ENCODE measurements at places on chromosomes 6 and 20.

DNA sequence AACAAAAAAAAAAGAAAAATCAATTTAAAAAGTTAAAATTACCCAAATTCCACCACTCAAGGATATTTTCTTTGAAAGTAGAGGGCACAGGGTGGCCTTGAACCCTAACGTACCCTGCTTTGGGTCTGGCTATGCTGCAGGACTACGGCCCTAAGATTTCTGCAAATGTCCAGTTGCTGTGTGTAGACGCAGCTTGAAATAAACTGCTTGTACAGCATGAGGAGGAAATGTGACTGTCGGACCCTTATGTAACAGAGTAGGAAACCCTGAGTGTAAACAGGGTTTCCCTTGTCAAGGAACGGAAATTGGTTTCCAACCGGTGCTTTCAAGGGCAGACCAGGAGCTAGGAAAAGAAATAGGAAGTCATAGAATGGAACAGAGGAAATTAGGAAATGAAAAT, 60.7 kb upstream of the SHLD1 start:
- H3K4me3 ChIP-seq, result no peak overlapping the region
- no peak overlapping the region for H3K27ac ChIP-seq
- H3K27me3 ChIP-seq, result no peaks in the 10 kb centered on the region

DNA sequence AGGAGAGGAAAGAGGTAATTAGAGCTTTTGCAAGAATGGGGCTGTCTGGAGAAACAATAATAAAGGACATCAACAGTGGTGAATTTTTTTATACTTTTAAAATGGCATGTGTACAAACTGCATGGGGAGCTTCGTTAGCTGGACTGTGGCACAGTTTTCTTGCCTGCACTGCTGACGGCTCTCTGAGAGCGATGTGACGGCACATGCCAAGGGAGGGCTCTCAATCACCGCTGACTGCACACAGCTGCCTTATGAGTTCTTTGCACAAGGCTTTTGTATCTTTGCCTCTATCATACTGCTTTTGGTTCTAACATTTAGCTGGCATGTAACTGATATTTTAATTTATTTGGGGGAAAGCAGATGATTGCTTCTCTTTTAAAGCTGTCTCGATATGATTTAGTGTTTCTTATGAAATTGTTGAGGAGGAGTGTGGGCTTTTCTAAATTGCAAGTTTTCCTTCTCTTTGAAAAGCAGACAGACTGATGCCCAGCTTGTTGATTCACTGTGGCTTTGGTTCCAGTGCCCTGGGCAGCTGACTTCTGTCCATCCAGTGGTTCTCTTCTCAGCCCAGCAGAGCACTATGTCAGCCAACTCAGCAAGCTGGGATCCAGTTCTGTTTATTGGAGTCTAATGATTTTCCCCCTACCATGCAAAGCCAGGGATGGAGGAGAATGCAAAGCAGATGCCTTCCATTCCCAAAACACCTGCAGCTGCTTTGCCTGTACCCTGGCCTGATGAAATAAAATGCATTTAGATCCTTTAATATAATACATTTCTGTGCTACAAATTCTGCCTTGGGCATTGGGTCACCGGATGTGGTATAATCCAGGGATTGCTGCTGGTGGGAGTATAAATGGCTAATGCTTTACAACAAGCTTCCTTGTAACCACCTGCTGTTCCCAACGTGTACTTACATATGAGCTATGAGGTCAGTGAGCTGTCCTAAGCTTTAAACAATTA, 323.9 kb downstream of the ZFAND3 start:
- no peaks in the 10 kb centered on the region for H3K36me3 ChIP-seq
- no peaks in the 10 kb centered on the region for H3K4me1 ChIP-seq
- H3K27ac ChIP-seq, result no peak overlapping the region
- no peak for DNase-seq

DNA sequence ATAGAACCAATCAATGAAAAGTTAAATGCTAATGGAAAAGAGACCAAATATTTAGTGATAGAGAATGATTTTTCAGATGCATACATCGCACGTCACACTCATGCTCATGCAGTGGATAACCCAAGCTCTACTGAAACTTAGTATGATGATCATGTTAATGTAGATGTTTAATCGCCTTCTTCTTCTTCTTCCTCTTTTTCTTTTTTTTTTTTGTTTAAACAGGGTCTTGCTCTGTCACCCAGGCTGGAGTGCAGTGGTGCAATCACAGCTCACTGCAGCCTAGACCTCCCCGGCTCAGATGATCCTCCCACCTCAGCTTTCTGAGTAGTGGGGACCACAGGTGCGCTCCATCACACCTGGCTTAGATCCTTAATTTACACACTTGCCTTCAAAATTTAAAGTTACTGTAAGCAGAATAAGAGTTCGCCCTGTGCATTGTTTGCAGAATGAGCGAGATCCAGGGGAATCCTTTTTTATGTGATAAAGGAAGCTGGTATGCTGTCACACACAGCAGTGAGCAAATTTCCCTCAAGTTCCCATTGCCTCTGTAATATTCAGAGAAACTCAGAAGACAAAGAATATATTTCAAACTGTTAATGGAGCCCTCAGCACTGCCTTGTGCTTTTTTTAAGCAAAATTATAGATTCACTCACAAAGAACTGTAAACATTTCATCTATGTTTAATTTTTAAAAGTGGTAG, 194.2 kb upstream of the SGK1 start:
- H3K27ac ChIP-seq, result no peak overlapping the region
- H3K27me3 ChIP-seq, result no peaks in the 10 kb centered on the region
- H3K4me3 ChIP-seq, result no peak overlapping the region
- DNase-seq, result no peak

GRCh38 chr6:45970326-45970725, 45.3 kb downstream of the CLIC5 start:
- H3K27ac ChIP-seq, result no peak overlapping the region
- DNase-seq, result no peak
- peaks cover 14% of the 10 kb centered on the region for H3K27me3 ChIP-seq
- no peak overlapping the region for H3K4me3 ChIP-seq
- H3K36me3 ChIP-seq, result no peaks in the 10 kb centered on the region

DNA sequence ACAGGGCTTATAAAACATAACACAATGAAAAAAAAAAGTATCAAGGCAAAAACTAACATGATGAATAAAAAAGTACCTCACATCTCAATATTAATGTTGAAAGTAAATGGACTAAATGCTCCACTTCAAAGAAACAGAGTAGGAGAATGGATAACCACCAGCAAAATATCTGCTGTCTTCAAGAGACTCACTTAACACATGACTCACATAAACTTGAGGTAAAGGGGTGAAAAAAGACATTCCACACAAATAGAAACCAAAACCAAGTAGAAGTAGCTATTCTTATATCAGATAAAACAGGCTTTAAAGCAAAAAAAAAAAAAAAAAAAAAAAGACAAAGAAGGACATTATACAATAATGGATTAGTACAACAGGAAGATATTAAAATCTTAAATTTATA, 86.9 kb downstream of the TBC1D32 start:
- no peak overlapping the region for H3K4me3 ChIP-seq
- peaks cover 57% of the 10 kb centered on the region for H3K36me3 ChIP-seq
- no peak for DNase-seq
- H3K27ac ChIP-seq, result no peak overlapping the region
- peaks cover 13% of the 10 kb centered on the region for H3K4me1 ChIP-seq
- H3K27me3 ChIP-seq, result no peaks in the 10 kb centered on the region

DNA sequence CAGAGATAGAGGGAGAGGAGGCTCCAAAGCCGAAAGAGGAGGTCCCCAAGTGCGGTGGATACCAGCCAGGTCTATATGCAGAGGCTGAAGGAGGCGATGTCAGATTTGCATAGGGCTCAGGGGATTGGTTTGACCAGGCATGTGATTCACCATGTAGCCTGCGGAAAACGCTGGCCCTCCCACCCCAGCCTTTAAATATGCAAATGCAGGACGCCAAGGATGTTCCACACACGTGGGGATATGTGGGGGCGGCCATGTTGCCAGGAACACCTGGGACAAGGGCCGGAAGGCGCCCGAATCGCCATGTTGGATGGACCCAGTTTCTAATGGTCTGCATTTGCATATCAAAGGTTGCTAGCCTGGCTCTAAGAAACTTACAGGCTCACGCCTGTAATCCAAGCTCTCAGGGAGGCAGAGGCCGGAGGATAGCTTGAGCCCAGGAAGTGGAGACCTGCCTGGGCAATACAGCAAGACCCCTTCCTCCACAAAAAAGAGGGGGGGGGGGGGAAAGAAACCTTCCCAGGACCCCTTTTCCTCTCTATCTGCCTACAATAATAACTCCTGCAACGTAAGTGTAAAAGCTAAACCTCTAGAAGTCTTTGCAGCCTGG, 110.5 kb downstream of the TULP4 start:
- no peak overlapping the region for H3K27ac ChIP-seq
- no peak overlapping the region for H3K4me3 ChIP-seq
- no peaks in the 10 kb centered on the region for H3K27me3 ChIP-seq
- no peak for DNase-seq
- H3K4me1 ChIP-seq, result no peaks in the 10 kb centered on the region
- H3K36me3 ChIP-seq, result no peaks in the 10 kb centered on the region

DNA sequence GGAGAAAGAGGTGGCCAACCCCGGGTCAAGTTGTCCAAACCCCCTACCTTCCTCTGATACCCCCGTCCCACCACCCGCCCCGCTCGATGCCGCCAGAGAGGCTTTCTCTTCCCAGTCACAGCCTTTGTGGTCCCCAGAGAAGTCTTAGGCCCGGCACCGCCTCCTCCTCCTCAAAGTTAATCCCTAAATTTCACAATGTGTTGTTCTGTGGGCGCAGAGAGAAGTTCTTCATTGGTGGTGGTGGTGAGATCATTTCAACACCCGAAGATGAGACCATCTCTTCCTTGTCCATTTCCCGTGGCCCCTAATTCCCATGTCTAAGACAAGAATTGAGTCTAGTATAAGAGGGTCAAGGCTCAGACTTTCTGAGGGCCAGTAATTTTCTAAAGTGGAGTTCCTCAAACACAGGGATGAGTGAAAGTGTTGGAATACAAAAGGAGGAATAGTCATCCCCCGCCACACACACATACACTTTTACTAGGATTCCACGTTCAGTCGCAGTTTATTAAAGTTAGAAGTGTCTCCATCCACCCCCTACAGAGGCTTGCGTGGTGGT, 10.4 kb downstream of the TRIM31 start:
- peaks cover 60% of the 10 kb centered on the region for H3K27me3 ChIP-seq
- DNase-seq, result no peak
- H3K4me1 ChIP-seq, result peaks cover 28% of the 10 kb centered on the region
- H3K27ac ChIP-seq, result no peak overlapping the region

- H3K27me3 ChIP-seq, result no peaks in the 10 kb centered on the region
- H3K36me3 ChIP-seq, result peaks cover 10% of the 10 kb centered on the region
- no peak overlapping the region for H3K4me3 ChIP-seq
- H3K4me1 ChIP-seq, result peaks cover 23% of the 10 kb centered on the region
- no peak for DNase-seq
These were observed 28.3 kb upstream of the FAM83C start for GRCh38 chr20:35320396-35321126.

GRCh38 chr20:51760905-51761546, 7.2 kb downstream of the ATP9A start:
- no peaks in the 10 kb centered on the region for H3K36me3 ChIP-seq
- H3K27ac ChIP-seq, result no peak overlapping the region
- no peak for DNase-seq
- H3K4me3 ChIP-seq, result no peak overlapping the region
- H3K27me3 ChIP-seq, result peaks cover 6% of the 10 kb centered on the region
- H3K4me1 ChIP-seq, result peaks cover 2% of the 10 kb centered on the region

DNA sequence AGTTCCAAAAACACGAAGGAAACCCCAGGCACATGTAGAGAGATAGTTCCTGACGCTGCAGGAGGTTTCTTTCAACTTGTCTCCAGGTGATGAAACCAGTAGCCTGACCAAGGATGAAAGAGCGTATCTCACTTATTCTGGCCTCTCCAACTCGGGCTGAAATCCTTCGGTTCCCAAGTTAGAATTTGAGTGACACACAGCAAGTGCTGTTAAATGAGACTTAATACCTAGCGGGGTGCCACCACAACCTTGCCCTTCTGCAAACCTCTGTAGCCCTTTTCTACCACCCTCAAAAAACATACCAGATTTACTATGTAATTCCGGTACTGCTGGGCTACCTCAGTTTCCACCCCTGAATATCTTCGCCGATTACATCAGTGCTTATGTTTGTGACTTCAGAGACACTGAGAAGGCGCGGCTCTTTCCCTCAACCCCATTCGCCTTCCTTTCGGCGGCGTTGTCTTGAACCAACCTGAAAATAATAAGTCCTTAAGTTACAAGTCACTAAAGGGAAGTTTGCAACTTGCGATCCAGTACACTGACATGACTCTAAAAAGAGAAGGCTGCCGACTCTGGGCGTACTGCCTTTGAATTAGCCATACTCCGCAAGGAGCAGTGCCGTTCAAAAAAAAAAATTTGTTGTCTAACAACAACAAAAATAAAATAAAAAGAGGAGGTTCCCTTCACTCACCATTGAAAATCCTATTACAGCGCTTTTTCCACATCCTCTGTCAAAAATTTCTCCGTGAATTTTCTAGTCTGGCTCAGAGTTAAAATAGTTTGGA, 194.9 kb upstream of the ZNF184 start:
- peaks cover 54% of the 10 kb centered on the region for H3K27me3 ChIP-seq
- no peak for DNase-seq
- peaks cover 42% of the 10 kb centered on the region for H3K4me1 ChIP-seq
- H3K27ac ChIP-seq, result peak overlapping the region; percentile 35
- peak overlapping the region; percentile 77 for H3K4me3 ChIP-seq
- H3K36me3 ChIP-seq, result no peaks in the 10 kb centered on the region

DNA sequence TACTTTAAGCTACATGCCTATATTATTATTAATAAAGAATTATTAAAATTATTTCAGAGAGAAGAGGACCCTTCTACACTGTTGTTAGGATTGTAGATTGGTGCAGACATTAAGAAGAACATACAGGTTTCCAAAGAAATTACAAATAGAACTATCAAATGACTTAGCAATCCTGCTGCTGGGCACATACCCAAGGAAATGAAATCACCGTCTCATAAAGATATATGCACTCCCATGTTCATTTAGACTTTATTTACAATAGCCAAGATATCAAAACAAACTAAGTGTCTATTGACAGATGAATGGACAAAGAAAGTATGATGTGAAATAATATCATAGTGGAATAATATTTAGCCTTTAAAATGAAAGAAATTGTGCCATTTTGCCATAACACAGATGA, 687.7 kb upstream of the POU3F2 start:
- H3K36me3 ChIP-seq, result no peaks in the 10 kb centered on the region
- no peaks in the 10 kb centered on the region for H3K27me3 ChIP-seq

Data from activated T-helper 2 cell treated with anti-CD3 and anti-CD28 coated beads, Interferon-gamma antibody, Interleukin-2, Interleukin-4, amounts not matched to agents 10 μg/mL and 5 μg/mL and 100 μg/mL, durations not matched to agents 14 hours and 24 hours and 36 hours (primary cell).